ENCODE measurements at places on chromosomes 3 and 15.

DNA sequence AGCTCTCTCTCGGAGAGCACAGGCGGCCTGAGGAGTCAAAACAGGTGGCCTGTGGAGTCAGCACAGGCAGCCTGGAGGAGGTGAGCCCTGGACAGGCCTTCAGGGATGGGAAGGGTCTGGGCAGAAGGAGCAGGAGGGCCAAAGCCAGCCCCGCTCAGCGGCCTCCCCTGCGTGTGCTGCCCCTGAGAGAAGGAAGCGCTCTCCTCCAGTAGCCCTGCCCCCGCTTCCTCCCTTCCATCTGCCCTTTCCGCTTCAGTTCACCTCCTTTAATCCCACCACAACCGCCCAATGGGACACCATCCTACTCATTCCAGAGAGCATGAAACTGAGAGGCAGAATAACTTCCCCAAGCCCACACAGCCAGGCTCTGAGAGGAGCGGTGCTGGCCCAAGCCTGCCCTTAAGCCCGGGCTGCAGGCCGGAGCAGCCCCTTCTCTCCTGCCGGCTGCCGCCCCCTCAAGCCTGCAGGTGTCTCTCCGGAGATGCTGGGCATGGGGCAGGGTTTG, 3.2 kb upstream of the NR2E3 start:
- peak; percentile 15 for DNase-seq

DNA sequence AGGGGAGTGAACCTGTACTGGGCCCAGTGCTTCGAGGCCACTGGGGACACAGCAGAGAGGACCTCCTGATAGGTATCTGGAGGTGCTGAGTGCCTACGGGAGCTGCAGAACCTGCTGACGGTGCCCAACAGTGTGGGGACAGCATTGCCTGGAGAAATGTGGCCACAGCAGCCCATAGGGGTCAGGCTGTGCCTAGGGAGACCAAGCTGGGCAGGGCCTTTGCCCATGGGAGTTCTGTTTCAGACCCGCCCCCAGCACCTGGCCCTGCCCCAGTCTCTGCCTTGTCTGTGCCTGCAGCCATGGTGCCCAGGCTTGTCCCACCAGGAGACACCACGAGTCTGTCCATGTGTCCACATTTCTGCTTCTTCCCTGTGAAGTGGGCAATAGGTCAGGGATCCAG, 15.3 kb upstream of the RPL32 start:
- DNase-seq = no peak

DNA sequence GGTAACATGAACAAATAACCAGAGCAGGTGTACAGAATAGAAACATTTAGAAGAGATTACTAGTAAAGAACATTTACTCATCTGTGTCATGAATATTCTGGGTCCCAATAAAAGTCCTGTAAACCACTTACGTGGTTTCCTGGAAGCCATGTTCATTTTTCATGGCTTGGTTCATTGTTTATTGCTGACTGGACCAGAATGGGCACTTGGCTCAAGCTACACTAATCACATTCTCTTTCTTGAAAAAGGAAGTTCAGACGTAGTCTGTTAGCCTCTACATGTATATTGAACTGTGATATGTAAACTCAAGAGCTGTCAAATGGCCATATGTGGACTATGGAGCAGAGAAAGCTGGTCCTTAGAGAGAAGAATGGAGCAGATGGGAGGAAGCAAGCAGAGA, 138.3 kb upstream of the FAM3D start:
- no peak for DNase-seq

- DNase-seq = no peak
Measured at GRCh38 chr3:7788881-7789280, 712.7 kb upstream of the LMCD1 start.

GRCh38 chr3:11452885-11453847, 181.0 kb downstream of the ATG7 start:
- peak; percentile 86 for DNase-seq

DNA sequence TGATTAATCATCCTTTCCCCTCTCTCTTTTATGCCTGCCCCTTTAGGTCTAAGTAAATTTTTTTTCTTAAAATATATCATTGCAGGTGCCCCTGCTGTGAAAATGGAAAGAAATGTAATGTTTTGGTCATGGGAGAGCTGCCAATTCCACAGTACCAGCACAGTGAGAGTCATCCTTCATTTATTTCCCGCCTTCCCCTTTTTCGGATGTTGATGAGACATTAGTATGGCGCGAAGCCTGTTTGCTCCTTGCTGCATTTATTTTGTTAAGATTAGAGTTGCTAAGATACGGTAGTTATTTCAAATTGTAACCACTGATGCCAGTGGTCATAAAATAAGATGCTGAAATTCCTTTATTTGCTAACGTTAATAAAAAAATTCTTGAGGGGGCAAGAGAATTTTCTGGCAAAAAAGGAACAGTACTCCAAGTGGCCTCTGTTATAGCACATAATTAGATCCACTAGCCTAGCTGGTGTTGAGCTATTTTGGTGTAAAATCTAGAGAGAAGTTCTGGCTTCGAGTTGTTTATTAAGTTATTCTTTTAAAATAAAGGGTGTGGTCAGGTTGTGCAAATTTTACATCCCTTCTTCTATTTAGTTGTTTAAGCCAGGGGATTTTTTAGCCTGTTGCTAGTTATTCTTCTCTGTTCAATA, 62.8 kb downstream of the MDFIC2 start:
- DNase-seq = peak; percentile 24

GRCh38 chr3:179872842-179873241, 163.9 kb downstream of the PEX5L start:
- DNase-seq = no peak

DNA sequence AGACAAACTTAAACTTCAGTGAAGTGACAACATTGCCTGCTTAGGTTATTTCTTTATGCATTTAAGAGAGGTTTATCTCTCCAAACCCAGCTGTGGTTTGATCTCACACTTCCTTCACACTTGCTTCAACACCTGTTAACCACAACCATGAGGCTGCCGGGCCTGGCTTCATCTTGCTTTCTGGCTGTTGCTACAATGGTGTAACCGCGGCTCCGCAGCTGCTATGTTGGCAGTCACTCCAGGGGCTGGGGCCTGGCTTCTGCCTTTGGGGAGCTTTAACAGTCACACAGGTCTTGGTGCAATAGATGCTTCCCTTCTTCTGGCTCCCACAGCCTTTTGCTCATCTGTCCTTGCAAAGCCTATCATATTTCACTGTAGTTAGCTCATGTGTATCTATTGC, 72.9 kb upstream of the MNS1 start:
- DNase-seq = no peak

DNA sequence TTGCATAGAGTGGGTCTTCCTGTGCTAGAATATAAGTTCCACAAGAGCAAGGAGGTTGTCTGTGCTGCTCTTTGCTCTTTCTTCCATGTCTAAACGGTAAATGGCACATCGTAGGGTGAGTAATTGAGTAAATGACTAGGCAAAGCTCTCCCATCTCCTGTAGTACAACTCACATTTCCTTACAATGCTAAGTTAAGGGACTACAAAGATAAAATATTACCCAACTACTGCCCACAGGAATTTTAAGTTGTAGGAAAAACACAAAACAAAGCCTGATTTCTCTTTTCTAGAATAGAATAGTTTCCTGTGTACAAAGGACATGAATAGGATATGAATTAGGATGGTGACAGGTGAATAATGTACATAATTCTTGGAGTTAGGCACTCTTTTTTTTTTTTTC, 19.9 kb upstream of the LRIG1 start:
- peak; percentile 55 for DNase-seq

GRCh38 chr15:48371961-48372360, 40.7 kb downstream of the DUT start:
- no peak for DNase-seq

DNA sequence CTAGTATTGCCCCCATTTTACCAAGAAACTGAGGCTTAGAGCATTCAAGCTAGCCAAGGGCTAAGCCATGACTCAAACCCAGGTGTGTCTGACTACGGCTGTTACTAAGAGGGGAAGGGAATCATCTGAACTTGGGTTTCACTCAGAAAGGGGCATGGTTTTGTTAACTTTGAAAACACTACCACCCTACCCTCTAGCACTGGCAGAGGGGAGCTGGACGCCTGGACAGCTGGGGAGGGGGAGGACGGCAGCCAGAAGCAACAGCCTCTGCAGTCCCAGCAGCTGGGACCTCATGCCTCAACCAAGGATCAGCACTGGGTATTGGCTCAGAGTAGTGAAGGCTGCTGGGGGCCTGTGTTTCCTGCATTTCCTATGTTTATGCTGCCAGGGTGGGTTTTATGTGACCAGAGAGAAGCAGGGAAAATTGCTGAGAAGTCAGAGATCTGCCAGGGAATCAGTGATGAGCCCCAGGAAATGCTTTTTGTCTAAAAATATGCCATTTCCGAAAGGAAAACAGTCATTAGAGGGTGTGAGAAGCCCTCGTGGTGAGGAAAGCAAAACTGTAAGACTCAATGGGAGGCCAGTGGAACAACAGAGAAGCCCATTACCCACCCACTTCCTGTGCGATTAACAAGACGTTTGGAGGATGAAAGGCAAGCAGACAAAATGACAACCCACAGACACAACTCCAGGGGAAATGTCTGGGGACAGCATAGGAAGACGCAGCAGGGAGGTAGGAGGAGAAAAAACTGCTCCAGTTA, 41.2 kb downstream of the LIPC start:
- DNase-seq = no peak

All from fibroblast of upper back skin (primary cell).